ENCODE measurements at places on chromosomes 6 and 20. TPM values are rescaled to one million over a fixed set of nuclear protein-coding genes. Genes with fewer than 3 reads are reported as not detected.

The CD109 gene
- total RNA-seq, result 1.7 TPM

DNA sequence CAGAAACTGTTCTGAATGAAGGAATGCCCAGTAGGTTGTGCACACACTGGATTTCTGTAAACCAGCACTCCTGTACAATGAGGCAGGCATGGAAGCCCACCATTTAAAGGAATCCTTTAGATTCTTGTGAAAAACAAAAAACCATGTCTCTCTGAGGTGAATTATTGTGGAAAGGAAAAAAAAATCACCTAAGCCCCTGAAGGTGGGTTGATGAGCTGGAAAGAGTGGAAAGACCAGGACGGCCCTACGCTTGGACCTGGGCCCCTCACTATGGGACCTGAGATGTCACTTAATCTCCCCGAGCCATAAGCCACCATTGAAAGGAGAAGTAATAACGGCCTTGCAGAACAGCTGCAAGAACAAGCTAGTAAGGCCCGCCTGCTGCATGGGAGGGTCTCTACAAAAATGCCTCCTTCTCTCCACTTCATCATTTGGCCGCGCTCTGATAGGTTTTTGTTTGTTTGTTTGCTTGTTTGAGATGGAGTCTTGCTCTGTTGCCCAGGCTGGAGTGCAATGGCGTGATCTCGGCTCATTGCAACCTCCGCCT, 68.8 kb downstream of the RAB44 start:
- no peak for DNase-seq

DNA sequence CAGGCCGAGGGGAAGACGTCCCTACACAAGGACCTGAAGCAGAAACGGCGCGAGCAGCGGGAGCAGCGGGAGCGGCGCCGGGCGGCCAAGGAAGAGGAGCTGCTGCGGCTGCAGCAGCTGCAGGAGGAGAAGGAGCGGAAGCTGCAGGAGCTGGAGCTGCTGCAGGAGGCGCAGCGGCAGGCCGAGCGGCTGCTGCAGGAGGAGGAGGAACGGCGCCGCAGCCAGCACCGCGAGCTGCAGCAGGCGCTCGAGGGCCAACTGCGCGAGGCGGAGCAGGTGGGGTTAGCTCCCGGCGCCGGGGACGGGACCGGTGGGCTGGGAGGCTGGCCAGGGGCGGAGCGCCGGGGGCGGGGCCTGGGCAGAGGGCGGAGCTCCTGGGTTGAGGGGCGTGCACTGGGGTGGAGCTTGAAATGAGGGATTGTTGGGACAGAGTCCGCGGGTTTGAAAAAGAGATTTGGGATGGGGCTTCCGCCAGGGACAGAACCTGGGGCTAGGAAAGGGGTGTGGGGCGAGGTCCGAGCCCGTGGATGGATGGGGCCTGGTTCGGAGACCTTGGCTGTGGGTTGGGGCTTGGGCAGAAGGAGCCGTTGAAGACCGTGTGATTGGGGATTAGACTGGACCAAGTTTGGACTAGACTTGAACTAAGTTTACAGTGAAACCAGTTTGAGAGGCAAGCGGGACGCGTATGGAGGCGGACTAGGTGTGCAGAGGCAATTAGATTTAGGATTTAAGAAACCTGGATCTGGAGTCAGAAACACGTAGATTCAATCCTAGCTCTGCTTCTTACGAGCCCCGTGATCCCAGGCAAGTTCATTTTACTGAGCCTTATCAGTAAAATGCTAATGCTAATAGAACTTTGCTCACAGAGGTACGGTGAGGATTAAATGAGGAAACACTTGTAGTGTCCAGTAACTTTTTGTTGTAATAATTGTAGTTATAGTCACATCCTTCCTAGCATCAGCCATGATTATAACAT, 20.9 kb downstream of the DEF6 start:
- DNase-seq, result peak; percentile 93

GRCh38 chr20:52676283-52676995, 295.7 kb upstream of the TSHZ2 start:
- DNase-seq, result no peak

DNA sequence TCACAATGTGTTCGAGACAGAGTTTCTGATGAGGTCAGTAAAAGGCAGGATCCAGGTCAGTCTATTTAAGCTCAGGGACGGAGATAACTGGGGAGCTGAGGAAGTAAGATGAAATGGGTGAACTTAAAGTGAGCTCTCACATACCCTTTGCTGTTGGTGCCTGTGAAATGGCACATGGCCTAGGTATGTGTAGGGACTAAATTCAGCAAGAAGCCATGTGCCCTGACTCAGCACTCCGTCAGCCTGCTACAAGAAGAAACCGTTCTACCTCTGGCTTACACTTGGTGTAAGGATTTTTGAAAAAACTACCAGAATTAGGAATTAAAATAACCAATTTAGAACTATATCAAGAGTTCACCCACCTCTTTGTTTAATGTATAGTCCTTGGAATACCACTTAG, 41.1 kb upstream of the TRDN start:
- no peak for DNase-seq

DNA sequence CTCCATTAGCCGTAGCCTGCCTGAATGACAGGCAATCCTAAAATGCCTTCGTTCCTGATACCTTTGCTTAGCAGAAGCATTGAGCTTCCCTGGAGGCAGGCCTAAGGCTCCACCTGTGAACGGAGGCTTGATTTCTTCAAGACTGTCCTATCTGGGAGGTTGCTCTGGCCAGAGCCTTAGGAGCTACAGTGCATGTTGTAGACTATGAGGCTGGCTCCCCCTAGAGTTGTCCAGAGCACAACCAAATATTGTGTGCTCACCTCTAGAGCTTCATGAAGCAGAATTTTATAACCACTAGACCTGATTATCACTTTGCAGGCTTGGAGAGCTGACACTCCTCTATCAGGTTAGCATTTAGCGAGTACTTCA, 217.8 kb downstream of the MAFB start:
- no peak for DNase-seq

- DNase-seq, result no peak
Measured at GRCh38 chr20:49052334-49052733, 6.2 kb downstream of the CSE1L start.

DNA sequence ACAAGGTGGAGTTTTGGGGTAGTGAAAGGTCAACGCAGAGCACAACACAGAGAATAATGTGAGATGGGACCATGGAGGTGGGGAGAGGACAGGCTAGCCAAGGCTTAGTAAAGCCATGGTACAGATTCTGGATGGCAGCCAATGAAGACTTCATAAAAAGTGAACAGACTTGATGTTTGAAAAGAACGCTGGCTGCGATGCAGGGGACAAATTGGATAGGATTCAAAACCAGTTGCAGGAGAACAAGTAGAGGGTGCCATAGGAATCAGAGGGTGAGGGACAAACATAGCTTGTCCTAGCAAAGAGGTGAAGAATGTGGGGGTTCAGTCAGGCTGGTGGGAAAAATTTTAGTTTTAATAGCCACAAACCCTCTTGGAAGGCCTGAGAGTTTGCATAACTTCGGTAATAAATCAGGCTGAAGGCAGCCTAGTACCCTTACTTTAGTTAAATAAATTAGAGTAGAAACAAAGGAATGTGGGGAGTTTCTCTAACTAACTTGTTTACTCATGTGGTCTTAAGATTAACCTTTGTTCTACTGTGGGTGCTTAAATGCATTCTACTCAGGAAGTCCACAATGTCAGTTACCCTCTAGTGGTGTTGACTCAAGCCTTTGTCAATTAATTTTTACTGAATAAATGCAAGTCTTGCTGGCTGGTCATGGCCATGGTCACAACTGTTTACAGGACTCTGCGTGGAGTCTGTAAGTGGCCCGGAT, 216.4 kb downstream of the C6orf118 start:
- DNase-seq, result no peak

DNA sequence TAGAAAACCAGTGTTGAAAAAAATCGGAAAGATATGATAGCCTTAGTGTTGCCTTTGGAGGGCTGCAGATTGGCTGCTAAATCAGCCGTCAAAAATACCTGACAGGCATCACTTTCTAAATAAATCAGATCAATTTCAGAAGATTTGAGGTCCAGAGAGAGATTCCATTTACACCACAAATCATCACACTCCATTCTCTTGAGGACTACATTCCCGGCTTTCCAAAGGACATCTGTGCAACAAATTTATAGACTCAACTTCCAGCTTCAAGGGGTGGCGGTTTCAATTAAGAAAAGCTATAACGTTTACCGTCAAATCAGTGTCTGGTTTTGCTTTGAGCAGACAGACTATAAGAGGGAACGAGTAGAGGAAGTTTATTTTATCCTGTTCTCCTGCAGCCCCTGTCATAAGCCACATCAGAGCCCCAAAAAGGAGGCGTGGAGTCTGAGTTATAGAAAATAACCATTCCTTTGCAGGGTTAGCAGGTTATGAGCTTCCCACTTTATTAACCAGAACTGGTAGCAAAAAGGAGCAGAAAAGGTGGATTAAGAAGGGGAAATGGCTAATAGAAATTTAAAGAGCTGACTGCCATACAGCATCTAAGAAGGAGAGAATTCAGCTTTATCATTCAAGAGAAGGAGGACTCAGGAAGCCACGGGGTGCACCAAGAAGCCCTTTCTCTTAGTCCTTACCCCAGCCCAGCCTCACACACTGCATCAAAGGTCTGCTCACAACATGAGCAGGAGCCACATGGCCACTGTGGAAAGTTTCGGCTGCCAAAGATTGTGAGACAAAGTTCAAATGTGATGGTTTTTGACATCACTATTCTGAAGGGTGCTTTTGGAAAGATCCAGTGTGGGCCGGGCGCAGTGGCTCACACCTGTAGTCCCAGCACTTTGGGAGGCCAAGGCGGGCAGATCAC, 12.9 kb upstream of the UQCC2 start:
- DNase-seq, result no peak

DNA sequence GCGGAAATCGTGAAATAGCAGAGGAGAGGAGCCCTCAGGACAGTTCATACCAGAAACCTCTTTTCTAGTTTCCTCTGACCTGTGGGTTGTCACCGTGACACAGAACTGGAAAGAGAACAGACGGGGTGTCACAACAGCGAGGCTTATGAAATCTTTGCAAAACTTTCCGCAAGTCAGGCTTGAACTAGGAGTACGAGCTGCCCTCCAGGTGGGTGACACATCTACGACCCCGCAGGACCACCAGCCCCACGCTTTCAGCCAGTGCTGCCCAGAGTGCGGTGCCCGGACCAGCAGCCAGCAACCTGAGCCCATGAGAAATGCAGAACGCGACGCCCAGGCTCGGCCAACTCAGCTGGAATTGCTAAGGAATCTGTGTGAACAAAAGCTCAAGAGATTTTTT, 30.8 kb downstream of the WRNIP1 start:
- DNase-seq, result no peak

- DNase-seq, result peak; percentile 85
Measured at GRCh38 chr20:10863337-10864060, 189.7 kb upstream of the JAG1 start.

DNA sequence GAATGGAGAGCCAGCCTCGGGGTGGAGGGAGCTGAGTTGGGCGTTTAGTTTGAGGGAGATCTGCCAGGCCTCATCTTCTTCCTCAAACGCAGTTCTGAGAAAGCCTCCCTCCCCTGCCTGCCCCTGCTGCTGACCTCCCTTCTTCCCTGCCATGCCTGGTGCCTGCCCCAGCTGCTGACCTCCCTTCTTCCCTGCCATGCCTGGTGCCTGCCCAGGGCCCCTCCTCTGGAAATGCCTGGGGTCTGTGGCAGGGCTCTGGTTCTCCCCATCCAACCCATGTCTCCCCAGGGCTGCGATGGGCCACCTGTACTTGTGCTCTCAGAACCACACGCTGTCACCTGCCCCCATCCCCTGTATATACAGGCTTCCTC, 114.6 kb downstream of the VEGFA start:
- no peak for DNase-seq

- peak; percentile 82 for DNase-seq
Measured at GRCh38 chr20:1415667-1416468, 23.0 kb upstream of the FKBP1A start.
